Thyroid gland (tissue), 4 donors: ENCODE measurements at places on chromosomes 3 and 15. TPM values are rescaled to one million over a fixed set of nuclear protein-coding genes. Genes with fewer than 3 reads are reported as not detected.

GRCh38 chr3:52820736-52821135, 9.7 kb downstream of the ITIH4 start:
- no peak for DNase-seq

- DNase-seq = no peak
These were observed 19.2 kb downstream of the CAND2 start for GRCh38 chr3:12815719-12816118.

- DNase-seq = no peak
These were observed 189.3 kb downstream of the NECTIN3 start for GRCh38 chr3:111260878-111261277.

GRCh38 chr3:50936389-50936788, 261.7 kb downstream of the DOCK3 start:
- no peak for DNase-seq

- peak; percentile 83 for DNase-seq
These were observed 381.8 kb upstream of the THBS1 start for GRCh38 chr15:39199076-39199475.

- DNase-seq = no peak
These were observed 21.9 kb downstream of the IDH3A start for GRCh38 chr15:78170848-78171773.

DNA sequence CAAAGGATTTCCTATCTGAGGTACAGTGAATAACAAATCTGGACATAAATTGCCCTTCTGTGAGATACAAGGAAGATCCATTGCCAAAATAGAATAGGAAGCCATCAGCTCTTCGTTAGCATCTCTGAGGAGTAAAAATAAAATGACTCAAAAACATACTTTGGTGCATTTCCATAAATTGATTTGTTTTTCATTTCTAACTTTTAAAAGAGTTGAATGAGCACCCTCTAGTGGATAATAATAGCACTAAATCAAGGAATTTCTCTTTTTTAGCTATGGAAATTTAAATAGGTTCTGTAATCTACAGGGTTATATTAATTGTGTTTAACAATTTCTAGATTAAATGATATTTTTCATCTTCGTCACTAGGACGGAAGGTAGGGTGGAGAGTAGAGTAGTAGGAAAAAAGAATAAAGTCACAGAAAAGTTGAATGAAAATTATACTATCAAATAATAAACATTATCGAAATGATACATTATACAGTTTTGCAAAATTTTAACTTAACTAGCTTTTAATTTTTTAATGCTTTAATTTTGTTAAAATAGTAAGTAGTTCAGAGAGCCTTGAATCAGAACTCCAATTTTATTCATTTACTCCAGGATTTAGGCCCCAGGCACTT, 6.4 kb downstream of the NSUN3 start:
- DNase-seq = no peak

DNA sequence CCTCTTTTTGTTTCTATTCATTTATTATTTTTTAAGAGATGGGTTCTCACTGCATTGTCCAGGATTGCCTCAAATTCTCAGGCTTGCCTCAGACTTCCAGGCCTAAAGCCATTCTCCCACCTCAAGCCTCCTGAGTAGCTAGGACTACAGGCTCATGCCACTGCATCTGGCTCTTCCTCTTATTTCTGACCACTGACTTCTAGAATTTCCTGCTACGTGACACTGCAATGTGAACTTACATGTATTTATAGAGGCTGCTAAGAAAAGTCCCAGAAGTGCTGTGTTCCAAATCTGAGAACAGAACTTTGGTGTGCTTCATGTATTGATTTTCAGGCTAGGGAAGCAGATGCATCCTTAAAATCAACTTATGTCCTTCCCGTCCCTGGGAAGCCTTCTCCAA, 407.4 kb downstream of the RSL24D1 start:
- no peak for DNase-seq

DNA sequence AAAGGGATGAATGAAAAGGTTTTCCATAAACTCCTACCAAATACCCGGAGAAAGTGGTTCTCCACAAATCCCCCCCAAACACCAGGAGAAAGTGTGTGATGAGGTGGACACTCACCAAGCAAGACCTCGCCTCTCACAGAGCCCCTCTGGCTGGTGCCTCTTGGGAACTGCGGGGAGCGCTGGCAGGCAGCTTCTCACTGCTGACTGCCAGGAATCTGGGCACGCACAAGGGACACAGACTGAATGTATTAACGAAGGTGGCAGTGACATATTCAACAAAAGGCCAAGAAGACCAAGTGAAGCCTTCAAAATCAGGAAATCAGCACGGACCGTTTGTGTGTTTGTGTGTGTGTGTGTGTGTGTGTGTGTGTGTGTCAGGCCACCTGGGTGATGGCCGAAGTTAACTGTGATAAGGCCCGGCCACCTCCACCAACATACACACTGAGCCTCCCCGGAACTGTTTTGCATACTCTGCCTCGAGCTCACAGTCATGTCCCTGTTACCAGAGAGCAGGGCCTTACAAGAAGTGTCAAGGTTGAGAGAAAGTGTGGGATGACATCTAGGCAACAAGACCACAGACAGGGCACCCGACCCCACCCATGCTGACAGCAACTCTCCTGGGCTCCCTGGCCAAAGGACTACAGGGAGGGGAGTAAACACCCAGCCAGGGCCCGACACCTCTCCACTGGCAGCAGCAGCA, 18.0 kb downstream of the ATP10A start:
- no peak for DNase-seq

GRCh38 chr15:38299216-38299615, 46.6 kb downstream of the SPRED1 start:
- no peak for DNase-seq

GRCh38 chr15:57036352-57036751, 117.9 kb downstream of the TCF12 start:
- no peak for DNase-seq

DNA sequence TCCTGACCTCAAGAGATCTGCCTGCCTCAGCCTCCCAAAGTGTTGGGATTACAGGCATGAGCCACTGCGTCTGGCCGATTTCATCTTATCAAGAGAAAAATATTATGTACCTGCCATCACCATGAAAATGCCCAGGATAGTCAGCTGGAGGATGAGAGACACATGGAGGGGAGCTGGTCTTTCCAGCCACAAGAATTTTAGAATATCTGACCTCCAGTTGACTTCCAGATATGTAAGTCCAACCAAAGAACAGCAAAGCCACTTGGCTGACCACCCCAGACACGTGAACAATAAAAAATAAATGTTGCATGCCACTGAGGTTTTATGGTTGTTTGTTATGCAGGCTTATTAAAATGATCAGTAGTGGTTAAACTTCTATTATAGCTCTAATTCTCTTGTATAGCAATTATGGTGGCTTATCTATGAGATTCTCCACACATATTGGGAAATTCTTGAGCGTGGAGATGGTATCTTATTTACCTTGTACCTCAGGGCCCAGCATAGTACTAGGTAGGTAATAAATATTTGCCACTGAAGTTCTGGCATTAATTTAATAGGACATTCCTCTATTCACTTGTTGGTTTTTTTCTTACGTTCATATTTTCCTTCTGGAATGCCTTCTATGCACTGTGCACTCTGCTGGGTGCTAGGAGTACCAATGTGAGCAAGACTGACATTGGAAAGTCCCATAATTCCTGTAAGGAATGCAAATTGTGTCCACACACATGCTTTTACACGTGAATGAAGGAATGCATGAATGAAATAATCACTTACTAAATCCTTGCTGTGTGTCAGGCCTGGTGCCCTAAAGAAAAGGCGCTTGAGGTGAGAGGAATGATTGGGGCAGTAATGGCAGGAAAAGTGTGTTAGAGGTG, 77.6 kb downstream of the EDEM1 start:
- no peak for DNase-seq

GRCh38 chr15:32856753-32857152, 138.9 kb downstream of the GREM1 start:
- DNase-seq = no peak

DNA sequence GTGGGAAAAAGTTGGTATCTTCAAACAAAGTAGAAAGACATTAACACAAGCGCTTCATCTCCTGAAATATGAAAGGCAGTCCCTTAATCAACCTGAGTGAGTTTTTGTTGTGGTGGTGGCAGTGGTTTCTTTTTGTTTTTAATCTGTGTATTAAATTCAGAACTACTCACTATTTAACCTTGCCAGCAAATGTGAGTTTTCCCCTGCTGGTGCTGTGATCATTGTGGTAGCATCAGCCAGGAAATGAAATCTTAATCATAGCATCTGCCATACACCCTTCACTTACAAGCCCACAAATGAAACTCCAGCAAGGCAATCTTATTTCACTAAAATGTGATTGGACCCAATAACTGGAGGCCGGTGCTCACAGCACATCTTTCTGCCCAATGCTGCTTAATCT, 229.7 kb downstream of the SHOX2 start:
- no peak for DNase-seq

CFAP100 gene
- total RNA-seq = not detected

LRRIQ4 gene
- total RNA-seq = not detected

KCNAB1 gene
- 19.3 TPM for total RNA-seq

- DNase-seq = peak; percentile 42
These were observed 66.2 kb downstream of the SAMMSON start for GRCh38 chr3:70065696-70066253.

TMEM39A gene
- 56.1 TPM for total RNA-seq

- no peak for DNase-seq
These were observed 48.0 kb upstream of the SCAANT1 start for GRCh38 chr3:63960048-63960711.

DNA sequence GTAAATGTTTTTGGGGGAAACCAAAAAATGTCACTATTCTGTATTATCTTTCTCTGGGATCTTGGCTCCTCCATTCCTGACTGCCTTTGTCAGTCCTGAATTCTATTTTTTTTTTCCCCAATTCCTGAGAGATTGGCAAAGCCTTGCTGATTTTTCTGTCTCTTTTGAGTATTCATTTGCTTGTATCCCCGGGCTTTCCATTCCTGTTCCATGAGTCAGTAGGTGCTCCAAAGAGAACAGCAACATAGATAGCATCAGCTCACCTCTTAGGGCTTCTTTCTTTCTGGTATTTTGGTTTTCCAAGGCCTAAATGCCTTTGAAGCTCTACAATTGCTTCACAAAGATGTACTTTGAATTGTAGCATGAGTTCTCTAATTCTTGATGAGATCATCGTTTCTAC, 271.7 kb upstream of the LRRC3B start:
- no peak for DNase-seq

DNA sequence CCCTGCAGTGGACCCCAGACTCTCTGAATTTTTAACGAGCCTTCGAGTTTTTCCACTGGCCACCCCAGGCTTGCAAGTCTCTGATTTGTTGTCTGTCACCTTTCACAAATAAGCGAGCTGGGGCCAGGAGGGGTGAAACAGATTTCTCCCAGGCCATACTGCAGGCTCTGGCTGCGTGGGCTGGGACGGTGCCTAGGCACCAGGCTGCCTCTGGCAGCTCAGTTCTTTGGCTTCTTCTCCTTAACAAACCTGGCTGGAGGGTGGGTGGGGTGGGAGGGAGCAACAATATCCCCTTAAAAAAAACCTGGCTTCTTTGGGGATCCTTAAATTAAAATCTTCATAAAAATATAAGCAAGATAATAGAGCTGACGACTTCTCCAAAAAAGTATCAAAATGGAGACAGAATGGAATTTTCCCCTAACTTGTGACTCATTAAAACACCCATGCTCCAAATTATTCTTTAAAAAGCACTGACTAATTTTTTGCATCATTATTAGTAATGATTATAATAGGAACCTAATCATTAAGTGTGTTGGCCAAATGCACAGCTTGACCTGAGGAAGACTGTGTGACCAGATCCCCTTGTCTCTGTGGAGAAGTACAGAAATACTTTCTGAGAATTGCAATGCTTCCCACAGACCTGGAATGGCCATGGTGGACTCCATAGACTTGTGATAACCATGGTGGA, 84.1 kb downstream of the SNRK start:
- DNase-seq = no peak

NR2F2 gene
- total RNA-seq = 30.2 TPM

CLPX gene
- 47.7 TPM for total RNA-seq

GRCh38 chr3:141913150-141913811, 36.8 kb downstream of the ATP1B3 start:
- DNase-seq = peak; percentile 40

DNA sequence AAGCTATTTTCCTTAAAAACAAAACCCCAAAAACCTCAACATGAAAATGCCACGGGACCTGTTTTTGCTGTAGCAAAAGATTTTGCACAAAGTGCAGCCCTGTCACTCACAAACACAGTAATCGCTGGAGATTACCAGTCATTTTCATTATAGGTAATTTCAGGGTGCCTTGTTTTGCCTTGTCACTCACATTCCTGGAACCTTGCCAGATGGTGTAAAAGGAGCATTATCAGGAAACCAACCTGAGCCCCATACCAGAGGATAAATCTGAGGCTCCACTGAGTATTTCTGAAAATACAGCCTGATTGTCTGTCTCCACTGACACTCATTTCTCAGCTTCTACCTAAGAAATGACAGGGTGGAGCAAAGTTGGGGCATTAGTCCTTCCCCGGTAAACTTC, 791.3 kb upstream of the LMCD1 start:
- DNase-seq = no peak

GRCh38 chr3:157166115-157166514, 6.2 kb upstream of the CCNL1 start:
- no peak for DNase-seq

- no peak for DNase-seq
These were observed 461.7 kb downstream of the NR2F2 start for GRCh38 chr15:96792216-96792615.

DNA sequence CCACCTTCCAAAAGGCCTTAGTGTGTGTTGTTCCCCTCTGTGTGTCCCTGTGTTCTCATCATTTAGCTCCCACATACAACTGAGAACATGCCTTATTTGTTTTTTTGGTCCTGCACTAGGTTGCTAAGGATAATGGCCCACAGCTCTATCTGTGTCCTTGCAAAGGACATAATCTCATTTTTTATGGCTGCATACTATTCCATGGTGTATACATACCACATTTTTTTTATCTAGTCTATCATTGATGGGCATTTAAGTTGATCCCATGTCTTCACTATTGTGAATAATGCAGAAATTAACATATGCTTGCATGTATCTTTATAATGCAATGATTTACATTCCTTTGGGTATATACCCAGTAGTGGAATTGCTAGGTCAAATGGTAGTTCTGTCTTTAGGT, 645.7 kb downstream of the PDCD6IP start:
- no peak for DNase-seq

SATB1 gene
- total RNA-seq = 115 TPM

- no peak for DNase-seq
These were observed 18.7 kb downstream of the USF3 start for GRCh38 chr3:113677737-113678136.

DNA sequence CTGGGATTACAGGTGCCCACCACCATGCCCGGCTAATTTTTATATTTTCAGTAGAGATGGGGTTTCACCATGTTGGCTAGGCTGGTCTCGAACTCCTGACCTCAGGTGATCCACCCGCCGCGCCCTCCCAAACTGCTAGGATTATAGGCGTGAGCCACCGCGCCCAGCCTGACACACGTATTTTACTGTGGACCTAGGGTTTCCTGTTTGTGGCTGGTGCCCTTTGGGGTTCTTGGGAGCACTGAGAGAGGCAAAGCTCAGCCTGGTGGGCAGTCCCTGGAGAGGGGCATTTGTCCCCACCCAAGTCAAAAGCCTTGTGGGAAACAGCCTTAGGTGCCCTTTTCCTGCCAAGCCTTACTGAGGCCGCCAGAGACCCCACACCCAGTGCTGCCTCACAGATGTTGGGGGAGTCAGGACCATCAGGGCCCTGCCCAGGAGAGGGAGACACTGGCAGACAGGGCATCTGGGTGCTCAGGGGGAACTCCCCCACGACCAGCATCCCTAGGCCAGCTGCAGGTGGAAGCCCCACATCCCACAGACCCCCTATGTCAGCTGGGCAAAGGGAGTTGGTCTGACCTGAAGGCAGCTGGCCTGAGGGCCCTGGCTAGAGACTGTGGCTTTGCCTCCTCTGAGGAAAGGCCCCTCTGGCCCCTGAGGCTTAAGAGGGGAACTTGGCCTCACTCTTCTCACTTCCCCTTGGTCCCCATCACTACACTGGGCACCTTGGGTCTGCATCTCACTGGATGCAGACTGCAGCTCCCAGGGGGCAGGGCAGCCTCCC, 35.1 kb downstream of the DNAH1 start:
- DNase-seq = no peak
